ENCODE measurements at places on chromosomes 12 and 14.

DNA sequence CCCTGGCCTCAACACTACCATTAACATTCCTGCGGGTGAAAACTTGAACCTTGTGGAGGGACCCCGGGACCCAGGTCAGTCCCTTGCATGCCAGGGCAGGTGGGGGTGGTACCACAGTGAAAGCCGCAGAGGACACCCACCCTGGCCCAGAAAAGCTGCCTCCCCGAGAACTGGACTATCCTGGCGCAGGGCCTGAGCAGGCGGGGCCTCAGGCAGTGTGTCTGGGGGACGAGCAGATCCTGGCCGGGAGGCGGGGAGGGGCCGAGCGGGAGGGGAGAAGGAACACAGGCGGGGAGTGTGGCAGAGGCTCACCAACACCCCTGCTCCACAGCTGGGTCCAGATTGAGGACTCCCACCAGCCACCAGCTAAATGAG, 10.0 kb downstream of the AHNAK2 start:
- no peak for DNase-seq

GRCh38 chr14:94342334-94342934, 19.3 kb upstream of the SERPINA6 start:
- DNase-seq = no peak

DNA sequence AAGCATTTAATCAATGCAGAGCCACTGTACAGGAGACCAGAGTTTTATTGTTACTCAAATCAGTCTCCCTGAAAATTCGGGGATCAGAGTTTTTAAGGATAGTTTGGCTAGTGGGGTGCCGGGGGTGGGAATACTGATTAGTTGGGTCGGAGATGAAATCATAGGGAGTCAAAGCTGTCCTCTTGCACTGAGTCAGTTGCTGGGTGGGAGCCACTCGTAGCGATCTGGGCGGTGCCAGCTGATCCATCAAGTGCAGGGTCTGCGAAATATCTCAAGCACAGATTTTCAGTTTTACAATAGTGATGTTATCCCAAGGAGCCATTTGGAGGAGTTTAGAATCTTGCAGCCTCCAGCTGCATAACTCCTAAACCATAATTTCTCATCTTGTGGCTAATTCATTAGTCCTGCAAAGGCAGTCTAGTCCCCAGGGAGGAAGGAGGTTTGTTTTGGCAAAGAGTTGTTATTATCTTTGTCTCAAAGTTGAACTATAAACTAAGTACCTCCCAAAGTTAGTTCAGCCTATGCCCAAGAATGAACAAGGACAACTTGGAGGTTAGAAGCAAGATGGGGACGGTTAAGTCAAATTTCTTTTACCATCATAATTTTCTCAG, 169.4 kb upstream of the PLEKHG7 start:
- no peak for DNase-seq

DNA sequence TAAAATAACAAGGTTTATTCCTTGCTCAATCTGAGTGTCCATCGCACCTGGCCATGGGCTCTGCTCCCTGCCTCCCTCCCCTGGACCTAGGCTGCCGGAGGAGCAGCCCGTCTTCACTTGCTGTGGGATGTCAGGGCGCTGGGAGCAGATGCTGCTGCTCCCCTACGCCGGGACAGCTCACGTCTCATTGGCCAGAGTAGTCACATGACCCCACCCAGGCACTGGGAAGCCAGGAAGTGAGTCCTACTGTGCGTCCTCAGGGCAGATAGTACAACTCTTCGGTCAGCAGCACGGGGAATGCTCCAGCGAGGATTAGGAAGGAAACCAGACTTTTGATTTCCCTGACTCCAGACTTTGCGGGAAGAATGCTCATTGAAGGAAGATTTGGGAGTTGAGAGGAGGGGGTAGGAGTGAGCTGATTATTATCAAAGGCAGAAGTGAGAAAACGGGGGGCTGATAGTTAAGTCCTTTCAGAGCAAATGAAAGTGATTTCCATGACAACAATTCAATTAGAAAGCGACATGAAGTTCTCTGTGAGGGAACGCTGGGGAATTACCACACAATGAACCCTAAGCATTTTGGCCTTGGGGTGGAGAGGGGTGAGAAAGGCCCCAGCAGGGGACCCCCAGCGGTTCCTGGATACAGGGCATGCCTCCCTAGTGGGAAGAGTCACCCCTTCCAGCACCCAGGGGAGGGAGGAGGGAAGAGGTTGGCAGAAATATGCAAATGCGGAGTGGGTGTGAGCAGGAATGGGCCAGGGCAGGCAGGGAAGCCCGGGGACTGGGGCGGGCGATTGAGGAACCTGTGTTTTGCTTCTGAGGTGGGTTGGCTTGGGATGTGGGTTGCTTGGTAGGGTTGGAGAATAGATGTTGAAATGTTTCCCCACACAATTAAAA, 215.5 kb downstream of the AACS start:
- DNase-seq = no peak

- no peak for DNase-seq
These were observed 29.4 kb downstream of the PLEKHG7 start for GRCh38 chr12:92732216-92732615.
